ENCODE measurements at places on chromosomes 12 and 14.

DNA sequence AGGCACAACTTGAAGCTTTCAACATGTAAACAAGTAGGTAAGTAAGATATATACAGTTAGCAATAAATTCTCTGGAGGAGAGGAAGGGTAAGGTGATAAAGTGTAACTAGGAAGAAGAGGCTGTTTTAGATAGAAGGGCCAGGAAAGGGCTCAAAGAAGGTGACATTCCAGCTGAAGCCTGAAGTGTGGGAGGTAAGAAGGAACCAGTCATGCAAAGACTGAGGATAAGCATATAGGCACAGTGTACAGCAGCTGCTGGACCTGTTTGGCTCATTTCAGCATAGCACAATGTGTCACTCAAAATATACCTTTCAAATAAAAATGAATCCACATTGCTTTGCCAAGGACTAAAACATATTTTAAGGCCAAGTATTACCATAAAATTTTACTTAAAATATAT is 28.6 kb upstream of the ARL1 start:
- no peak for DNase-seq

DNA sequence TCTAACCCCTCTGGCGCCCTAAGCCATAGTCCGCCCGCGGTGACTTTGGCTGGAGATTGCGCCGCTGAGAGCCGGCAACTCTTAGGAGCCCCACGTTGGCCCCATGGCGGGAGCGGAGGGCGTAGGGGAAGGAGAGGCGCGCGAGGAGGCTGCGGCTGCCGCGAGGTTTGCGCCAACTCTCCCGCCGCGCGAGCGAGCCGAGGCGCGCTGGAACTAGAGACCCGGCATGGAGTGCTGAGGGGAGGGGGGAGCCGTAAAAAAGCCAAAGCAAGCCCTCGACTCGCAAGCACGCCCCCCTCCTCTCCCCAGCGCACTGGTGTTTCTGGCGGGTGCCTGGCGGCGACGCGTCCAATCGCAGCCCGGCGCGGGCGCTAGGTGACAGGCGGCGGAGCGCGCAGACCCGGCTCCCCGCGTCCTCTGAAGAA is at the start of gene SYT10:
TSS of gene SYT10 (minus strand) at position 233 of the 425 bp plus-strand sequence. CDS start 297 bp downstream, outside the sequence.
- no peak for DNase-seq

DNA sequence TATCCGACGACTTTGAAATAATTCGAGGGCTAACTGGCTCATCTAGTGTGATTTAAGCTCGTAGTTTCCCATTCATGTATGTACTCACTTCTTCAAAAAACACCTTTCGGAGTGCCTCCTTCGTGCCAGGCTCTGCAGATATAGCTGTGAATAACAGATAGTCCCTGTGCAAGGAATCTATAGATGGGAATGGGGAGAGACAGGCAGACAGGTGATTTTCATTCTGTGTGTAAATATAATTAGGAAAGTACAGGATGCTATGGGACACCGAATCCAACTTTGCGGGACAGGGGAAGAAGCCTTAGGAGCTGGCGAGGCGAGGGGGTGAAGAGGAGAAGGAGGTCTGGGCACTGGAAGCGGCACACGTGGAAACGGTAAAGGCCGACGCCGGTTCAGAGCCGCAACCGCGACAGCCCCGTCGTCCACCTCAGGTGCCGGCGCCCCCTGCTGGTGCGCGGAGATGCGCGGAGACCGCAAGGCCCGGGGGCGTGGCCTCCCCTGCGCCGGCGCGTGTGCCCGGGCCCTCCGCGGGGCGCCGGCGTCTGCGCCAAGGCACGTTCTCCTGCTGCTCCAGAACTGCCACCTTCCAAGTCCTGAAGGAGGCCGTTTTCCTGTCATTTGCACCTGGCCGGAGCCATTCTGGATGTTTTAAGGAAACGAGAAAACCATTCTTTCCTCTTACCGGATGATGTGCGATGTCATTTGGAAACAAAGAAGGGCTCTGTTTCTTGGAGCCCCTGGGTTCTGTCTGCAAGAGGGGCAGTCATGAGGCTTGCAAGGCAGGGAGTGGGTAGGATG is 18.0 kb upstream of the CACNA1C start:
- DNase-seq: peak; percentile 86

DNA sequence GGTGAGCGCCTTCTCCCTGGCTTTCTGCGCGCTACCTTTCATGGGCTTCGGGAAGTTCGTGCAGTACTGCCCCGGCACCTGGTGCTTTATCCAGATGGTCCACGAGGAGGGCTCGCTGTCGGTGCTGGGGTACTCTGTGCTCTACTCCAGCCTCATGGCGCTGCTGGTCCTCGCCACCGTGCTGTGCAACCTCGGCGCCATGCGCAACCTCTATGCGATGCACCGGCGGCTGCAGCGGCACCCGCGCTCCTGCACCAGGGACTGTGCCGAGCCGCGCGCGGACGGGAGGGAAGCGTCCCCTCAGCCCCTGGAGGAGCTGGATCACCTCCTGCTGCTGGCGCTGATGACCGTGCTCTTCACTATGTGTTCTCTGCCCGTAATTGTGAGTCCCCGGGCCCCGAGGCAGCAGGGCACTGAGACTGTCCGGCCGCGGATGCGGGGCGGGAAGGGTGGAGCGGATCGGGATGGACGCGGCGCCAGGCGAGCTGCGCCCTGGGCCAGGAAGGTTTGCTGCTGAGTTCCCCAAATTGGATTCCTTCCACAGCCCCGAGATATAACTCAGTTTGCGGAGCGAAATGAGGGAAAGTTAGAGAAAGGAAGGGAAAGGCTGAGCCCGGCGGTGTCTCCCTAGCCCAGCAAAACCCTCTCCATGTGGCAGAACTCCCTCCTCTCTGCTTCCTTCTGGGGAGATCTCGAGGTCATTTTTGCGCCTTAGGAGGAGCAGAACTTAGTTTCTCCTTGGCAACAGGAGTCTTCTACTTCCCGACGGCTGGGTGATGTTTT is 972 bp downstream of the PTGDR start:
- no peak for DNase-seq

GRCh38 chr12:93673084-93673483 is 4.1 kb upstream of the CRADD start:
- no peak for DNase-seq

- no peak for DNase-seq
Measured at GRCh38 chr12:26198742-26199141, 3.4 kb downstream of the SSPN start.

GRCh38 chr14:89858089-89858488 is 96.4 kb downstream of the EFCAB11 start:
- DNase-seq: no peak

DNA sequence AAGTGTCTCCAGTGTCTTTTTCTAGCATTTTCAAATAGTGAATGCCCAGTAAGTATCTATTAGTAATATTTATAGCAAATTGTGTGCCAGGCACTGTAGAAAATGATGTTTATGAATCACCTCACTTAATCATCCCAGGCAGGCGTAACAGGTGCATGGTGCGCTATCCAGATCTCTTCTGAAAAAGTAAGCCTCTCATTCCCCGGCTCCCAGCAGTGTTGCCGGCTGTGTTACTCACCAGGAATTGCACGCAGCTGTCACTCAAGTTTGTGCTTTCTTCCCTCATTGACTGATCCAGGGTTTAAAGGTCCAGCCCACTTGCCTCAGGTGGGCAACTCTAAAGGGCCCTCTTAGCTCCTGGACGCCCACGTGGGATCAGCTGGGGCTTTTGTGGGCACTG is 173.8 kb upstream of the RASSF8 start:
- DNase-seq: no peak

DNA sequence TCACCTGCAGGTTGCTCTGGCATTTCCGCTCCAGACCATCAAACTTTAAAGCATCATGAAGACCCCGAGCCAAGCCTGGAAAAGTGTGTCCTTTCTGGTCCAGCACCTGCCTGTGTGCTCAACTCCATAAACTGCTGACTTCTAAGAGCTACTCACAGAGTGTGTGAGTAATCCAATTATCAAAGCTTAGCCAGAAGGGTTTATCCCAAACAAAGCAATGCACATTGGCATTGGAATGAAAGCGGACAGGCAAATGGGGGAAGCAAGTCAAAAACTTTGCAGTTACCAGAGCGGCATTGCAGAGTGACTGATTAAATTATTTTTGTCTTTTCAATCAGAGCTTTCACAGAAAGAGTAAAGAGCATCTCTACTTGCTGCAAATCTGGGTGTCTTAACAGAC is 1262.4 kb upstream of the SEL1L start:
- DNase-seq: no peak

- no peak for DNase-seq
Measured at GRCh38 chr14:38544776-38545175, 288.9 kb upstream of the CLEC14A start.

- DNase-seq: no peak
Measured at GRCh38 chr12:70747445-70748260, 110.4 kb upstream of the PTPRB start.

DNA sequence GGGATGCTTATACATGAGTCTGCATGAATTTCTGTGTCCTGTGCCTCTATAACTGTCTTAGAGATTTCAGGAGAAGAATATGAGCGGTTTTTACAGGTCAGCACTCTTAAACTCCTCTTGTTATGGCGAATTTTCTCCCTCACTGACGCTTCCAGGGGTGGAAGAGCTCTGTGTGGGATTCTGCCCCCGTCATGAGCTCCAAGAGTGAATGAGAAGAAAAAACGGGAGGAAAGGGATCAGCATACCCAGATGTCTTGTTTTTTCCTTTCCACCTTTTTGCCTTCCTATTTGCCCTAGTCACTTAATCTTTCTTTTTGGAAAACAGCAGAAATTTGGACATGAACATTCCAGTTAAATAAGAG is 651 bp downstream of the PFKM start:
- DNase-seq: no peak

GRCh38 chr14:103818422-103818821 is 29.0 kb downstream of the PPP1R13B start:
- no peak for DNase-seq

GRCh38 chr14:54737132-54737711 is 165.4 kb downstream of the GCH1 start:
- DNase-seq: no peak

DNA sequence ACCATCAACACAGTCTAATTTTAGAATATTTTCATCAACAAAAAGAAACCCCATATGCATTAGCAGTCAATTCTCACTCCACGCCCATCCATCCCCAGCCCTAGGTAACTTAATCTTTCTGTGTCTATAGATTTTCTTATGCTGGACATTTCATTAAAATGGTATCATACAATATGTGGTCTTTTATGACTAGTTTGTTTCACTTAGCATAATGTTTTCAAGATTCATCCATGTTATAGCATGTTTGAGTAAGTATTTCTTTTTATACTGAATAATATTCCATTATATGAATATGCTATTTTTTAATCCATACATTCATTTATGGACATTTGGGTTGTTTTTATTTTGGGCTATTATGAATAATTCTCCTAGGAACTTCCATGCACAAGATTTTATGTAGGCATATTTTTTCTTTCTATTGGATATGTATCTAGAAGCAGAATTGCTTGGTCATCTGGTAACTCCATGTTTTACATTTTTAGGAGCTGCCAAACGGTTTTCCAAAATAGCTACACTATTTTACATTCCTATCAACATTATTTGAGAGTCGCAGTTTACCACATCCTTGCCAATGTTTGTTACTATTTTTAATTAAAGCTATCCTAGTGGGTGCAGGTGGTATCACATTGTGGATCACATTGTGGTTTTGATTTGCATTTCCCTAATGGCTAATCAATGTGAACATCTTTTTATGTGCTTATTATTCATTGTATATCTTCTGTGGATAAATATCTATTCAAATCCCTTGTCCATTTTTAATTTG is 49.0 kb downstream of the RERG start:
- DNase-seq: no peak

DNA sequence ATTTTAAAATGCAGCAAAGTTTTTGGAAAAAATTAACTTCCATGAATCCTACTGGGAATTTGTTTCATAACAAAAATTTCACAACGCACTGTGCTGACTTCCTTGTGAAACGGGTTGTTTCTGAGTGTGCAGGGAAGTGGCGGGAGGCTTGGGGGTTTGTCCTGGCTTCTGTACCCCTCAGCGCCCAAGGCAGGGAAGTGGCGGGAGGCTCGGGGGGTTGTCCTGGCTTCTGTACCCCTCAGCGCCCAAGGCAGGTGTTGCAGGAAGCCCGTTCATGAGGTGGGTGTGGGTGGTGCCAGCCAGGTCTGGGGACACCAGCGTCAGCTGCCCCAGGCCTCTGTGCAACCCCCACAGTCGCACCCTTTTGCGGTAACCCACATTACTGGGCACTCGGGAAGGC is 25.1 kb downstream of the ADGRD1 start:
- DNase-seq: no peak

DNA sequence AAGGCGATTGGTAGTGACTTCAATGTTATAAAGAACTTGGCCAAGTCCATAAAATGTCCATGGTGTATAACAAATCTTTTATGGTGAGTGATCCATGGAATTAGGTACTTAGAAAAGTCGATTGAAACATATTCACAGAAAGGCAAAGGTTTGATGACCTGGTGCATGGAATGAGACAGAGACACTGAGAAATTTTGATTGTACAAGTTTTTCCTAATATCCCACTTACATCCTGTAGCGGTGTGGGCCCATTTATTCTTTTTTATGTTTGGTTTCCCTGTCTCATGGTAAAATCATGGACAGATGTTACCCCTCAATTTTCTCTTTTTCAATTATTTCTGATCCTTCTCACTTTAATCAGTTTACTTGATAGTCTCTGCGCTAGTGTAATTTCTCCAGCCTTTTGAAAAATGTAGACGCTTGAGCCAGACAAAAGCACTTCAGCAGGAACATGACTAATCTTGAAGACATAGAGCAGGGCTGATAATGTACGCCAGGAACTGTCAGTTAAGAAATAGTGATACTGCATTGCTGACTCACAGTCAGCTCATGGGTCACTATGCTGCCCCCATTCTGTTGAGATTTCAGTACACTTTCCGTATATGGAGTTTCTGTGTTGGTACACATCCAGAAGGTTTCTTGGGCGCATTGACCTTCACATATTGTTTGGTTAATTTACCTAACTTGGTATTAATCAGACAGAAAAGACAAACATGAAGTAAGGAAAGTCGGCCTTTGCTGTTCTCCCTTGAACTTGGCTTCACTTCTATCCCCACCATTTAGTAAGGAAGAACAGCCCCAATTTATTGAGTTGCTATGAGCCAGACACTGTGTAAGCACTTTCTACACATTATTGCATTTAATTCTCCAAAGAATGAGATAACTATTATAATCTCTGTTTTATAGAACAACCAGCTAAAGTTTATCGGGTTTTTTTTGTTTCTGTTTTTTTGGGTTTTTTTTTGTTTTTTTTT is 841.7 kb downstream of the DIO2 start:
- DNase-seq: no peak

DNA sequence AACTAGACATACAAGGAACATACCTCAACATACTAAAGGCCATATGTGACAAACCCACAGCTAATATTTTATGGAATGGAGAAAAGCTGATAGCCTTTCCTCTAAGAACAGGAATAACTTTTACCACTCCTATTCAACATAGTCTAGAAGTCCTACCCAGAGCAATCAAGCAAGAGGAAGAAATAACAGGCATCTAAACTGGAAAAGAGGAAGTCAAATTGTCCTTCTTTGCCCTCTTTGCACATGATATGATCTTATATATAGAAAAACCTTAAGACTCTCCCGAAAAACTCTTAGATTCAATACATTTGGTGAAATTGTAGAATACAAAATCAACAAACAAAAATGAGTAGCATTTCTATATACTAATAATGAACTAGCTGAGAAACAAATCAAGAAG is 110.0 kb downstream of the ATP23 start:
- DNase-seq: no peak

GRCh38 chr12:85277900-85278597 is 2.0 kb upstream of the ALX1 start:
- no peak for DNase-seq

- no peak for DNase-seq
Measured at GRCh38 chr12:55743406-55744339, 751 bp downstream of the GDF11 start.
